NCI-H1092 (cell line): ENCODE measurements at places on chromosomes 3 and 15.

DNA sequence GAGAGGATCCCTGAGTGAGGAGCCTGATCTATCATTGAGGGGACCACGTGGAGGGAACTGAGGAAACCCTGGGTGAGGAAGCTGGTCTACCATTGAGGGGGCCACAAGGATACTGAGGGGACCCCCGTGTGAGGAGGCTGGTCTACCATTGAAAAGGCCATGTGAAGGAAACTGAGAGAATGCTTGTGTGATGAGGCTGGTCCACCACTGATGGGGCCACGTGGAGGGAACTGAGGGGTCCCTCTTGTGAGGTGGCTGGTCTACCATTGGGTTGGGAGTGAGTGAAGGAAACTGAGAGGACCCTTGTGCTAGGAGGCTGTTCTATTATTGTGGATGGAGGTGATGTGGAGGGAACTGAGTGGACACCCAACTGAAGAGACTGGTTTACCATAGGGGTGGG is 161.3 kb downstream of the FBLN2 start:
- DNase-seq: no peak

- DNase-seq: no peak
These were observed 12.4 kb downstream of the QRICH1 start for GRCh38 chr3:49081429-49081828.

GRCh38 chr3:50233176-50233575 is 2.8 kb upstream of the GNAI2 start:
- DNase-seq: no peak

- no peak for DNase-seq
These were observed 184.3 kb downstream of the PLCH1 start for GRCh38 chr3:155560594-155560993.

- DNase-seq: no peak
These were observed 3.0 kb downstream of the TMEM207 start for GRCh38 chr3:190446573-190447279.

GRCh38 chr15:86541540-86541939 is 461.9 kb downstream of the AGBL1 start:
- DNase-seq: no peak

DNA sequence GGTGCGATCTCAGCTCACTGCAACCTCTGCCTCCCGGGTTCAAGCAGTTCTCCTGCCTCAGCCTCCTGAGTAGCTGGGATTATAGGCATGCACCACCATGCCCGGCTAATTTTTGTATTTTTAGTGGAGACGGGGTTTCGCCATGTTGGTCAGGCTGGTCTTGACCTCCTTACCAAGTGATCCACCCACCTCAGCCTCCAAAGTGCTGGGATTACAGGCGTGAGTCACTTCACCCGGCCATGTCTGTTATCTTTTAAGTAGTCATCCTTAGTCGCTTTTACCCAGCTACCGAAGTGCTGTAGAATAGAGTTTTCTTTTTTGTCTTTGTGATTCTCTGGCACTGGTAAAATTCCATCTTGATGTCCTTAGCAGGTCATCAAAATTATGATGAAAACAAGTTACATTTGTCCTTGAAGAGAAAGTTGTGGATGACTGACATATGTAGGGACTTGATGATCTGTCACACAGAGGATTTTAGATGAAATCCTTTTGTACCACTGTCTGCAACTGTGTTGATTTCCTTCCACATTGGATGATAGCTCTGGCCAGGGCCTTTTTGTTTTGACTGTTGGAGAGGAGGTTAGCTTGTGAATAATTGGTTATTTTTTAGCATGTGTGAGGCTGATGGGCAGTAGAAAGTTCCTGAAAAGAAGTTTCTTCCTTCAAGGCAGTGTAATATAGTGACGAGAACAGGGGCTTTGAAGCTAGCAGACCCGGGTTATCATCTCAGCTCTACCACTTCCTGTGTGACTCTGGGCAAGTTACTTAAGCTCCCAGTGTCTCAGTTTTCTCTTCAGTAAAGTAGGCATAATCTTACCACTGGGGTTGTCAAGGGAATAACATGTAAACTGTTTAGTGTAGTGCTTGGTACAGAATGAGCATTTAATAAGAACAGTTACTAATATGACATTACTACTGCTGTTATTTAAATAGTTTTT is 18.8 kb downstream of the ATG7 start:
- no peak for DNase-seq

DNA sequence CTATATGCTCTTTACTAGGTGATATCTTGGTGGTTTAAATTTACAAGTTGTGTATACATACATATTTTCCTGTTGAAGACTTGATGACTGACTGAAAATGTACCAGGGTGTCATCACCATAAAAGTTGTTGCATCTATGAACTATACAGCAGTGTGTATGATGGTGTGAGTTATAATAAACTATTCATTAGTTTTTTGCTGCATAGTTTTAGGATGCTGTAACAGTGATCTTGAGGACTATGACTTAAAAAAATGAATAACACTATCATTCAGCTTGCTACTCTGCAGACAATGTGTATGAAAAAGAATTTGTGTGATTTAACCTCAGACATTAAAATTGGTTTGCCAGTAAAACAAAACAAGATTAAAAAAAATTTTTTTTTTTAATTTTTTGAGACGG is 49.0 kb downstream of the UBE2E2 start:
- DNase-seq: no peak

GRCh38 chr15:69573815-69574475 is 121.3 kb downstream of the RPLP1 start:
- DNase-seq: no peak

- no peak for DNase-seq
These were observed 75.5 kb upstream of the CBLB start for GRCh38 chr3:105944276-105944675.

DNA sequence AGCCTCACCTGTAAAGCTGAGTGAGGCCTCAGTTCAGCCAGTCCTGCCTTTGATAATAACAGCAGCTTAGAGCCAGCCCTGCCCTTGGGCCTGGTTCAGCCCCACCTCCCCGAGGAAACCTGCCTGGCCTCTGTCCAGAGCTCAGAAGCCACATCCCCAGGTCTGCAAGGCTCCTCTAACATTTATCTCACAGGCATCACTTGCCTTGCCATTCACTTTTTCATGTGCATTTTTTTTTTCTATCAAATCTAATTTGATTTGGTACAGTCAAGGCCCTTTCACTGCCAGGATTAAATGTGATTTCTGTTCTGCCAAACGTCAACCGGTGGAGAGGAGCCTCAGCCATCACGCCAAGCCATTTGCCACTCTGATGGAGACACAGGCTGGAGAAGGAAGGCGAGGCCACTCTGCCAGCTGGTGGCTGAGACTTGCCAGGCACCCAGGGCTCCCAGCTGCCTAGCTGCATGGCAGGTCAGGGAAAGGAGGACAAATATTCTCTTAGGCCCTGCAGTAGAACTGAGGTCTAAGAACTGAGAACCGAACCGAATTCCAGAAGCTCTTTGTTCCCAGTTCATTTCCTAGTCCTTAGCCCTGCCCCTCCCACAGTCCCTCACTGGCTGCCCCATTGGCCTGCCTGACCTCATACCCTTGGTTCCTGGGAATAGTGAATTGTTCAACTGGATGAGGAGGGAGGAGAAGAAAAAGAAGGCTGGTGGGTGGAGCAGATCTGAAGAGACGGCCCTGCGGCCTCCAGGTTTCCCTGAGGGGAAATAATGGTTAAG is 76.4 kb downstream of the SPSB4 start:
- no peak for DNase-seq

GRCh38 chr3:100425316-100425715 is 24.0 kb downstream of the LNP1 start:
- no peak for DNase-seq

- no peak for DNase-seq
These were observed 119.9 kb downstream of the AGBL1 start for GRCh38 chr15:86199467-86200145.
